Activated CD4-positive, alpha-beta T cell treated with anti-CD3 and anti-CD28 coated beads, Interleukin-2, amount 50 U/mL, for 24 hours (primary cell): ENCODE measurements at places on chromosomes 6 and 20.

GRCh38 chr20:19336631-19337030 lies 124.2 kb downstream of the SLC24A3 start:
- no peak for DNase-seq

DNA sequence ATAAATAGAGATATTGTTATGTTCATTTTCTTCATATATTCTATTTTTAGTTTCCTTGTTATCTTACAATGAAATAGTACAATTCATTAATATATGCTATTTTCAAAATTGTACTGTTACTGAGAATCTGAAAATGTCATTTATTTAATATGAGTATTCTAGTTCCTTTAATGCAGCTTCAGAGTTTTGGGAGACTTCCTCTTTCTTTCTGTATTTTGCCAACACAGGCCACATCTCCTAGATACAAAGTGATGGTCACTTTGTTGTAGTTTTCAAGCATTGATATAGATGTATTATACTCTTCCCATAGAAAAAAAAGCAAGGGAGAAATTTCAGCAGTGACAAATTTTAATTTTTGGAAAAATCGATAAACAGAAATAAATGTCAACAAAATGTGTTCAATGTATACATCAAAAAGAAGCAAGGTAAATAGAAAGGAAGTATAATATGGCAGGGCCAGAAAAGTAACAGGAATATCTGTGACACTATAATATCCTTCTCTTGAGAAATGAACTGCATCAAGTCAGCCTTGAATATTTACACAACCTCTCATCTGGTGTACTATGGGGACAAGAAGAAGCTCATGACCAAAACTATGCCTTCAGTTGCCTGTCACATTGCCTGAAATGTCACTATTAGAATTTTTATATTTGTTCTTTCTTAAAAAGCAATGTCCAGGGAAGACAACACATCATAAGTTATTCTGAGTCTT lies 396.0 kb downstream of the TBC1D32 start:
- DNase-seq = no peak

DNA sequence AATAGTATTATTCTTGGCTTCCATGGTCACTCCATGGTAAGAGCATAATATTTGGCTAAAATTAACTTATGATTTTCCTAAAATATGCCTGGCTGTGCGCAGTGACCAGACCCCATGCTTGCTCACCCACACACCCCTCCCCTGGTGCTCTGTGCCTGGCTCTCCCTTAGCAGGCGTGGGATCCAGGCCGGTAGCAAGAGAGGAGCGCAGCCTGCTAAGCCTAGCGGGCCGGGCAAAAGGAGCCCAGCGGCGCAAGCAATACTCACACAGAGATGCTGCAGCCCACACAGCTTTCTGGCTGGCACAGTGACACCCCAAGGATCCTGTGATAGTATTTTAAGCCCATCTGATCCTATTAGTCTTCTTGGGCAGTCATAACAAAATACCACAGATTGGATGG lies 79.8 kb upstream of the EYS start:
- no peak for DNase-seq

DNA sequence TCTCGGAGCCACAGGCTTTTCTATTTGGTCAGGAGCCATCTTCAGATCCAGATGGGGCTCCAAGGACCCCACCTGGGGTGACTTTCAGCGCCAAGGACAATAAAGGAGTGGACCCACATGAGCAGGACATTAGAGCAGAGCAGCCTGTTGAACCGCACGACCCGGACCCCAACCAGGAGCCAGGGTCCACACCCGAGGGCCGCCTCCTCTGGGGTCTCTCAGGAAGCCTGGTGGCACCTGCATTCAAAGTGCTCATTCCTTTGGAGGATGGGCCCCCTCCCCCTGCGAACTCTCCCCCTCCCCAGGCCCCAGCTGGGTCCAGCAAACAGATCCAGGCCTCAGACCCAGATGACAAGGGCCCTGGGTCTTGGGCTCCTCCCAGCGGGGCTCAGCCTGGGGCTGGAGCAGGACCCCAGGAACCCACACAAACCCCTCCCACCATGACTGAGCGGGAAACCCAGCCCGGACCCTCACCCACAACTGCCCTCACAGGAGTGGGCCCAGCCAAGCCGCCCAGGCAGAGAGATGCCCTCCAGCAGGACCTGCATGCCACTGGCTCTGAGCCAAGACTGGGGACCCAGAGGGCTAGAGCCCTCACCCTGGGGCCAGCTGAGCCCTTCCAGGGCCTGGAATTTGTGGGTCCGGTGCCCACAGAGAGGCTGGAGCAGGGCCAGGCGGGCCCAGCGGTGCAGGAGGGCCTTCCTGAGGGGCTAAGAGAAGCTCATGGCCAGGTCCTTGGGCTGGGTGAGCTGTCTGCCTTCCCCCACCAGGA lies 23.9 kb downstream of the RAB44 start:
- DNase-seq = no peak

GRCh38 chr6:81818901-81819361 lies 66.5 kb upstream of the TENT5A start:
- no peak for DNase-seq

DNA sequence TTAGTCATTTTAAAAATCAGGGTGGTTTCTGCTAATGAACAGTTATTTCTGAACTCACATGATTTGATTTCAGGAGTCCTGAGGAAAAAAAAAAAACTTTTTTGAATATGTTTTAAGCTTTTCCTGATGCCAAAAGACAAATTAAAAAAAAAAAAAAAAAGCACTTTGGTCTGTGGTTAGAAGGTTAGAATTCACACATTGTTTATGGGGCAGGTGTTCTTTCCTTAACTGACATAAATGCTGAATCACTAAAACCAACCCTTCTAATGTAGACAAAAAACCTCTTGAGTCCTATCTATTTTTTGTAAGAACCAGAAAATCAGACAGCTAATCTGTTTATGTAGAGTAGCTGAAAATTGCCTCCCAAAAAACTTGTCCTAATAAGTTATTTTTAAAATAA lies 20.4 kb downstream of the THEMIS start:
- DNase-seq = no peak

- DNase-seq = no peak
Observed at GRCh38 chr20:47365023-47365764, 8.7 kb upstream of the ZMYND8 start.
